ENCODE measurements at places on chromosomes 16 and 17. TPM values are rescaled to one million over a fixed set of nuclear protein-coding genes. Genes with fewer than 3 reads are reported as not detected.

RSKR gene
- total RNA-seq, result 19.9 TPM

ADAD2 gene
- total RNA-seq, result not detected

G6PC1 gene
- not detected for total RNA-seq

IGSF6 gene
- not detected for total RNA-seq

GRAPL gene
- not detected for total RNA-seq

DNA sequence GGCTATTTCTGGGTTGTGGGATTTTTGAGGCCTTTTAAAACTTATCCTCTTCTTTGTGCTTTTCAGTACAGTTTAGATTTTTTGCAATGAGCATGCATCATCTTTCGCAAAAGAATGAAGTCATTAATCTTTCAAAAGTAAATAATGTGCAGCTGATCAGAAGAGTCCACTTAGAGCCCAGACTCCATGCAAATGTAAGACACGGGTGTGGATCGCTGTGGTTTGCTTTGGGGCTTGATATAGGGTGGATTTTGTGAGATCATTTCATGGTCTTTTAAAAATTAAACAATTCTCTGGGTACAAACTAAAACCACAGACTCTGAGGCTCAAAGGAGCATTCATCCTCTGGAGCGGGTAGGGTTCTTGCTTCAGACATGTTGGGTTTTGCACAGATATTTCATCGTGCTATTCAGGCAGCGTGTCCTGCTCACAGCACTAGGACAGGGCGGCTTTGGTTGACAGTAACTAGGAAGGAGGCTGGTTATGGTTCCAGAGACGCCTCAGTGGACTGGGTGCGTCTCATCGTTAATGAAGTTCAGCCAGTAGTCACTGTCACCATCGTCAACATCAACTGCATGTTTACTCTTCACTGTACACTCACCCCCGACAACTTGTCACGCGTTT, 129.4 kb upstream of the PLCG2 start:
- DNase-seq, result no peak

CORO6 gene
- total RNA-seq, result 0.63 TPM

All from NCI-H460 (cell line).